Astrocyte (in vitro differentiated cells and primary cell): ENCODE measurements at places on chromosomes 2 and 18.

- peak; percentile 9 for DNase-seq
Measured at GRCh38 chr2:174473796-174474195, 13.0 kb downstream of the GPR155 start.

DNA sequence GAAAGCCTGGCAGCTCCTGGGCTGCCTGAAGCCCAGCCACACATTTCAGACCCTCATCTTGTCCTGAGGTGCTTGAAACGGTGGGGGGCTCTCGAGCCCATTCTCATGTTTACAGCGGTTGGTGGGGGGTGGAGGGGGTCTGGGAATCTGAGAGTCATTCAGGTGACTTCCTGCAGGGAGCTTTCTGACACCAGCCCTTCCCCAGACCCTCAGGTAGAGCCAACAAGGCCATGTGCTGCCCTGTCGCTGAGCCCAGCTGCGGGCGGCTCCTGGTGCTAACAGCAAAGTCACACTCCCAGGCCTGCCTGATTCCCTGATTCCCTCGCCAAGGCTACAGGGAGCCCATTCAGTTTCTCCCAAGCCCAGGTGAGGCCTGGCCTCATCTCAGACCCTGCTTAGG, 324.9 kb upstream of the MEX3C start:
- no peak for DNase-seq

DNA sequence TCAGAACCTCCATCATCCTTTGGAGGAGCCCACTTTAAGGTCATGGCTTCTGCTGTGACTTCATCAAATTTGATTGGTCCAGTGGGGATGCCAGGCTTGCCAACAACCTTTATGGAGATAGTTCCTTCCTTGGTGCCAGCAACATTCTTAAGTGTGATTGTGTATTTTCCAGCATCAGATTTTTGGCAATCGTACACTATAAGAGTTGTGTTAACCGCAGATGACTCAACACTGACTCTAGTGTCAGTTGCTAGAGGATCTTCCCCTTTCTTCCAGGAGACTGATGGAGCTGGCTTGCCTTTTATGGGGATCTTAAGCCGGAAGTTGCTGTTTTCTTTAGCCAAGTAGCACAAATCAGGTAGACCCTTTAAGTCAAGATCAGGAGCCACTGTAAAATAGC, 98.7 kb downstream of the PLEKHA3 start:
- DNase-seq = peak; percentile 90

- DNase-seq = peak; percentile 98
Measured at GRCh38 chr2:191230174-191230573, 15.0 kb upstream of the MYO1B start.

DNA sequence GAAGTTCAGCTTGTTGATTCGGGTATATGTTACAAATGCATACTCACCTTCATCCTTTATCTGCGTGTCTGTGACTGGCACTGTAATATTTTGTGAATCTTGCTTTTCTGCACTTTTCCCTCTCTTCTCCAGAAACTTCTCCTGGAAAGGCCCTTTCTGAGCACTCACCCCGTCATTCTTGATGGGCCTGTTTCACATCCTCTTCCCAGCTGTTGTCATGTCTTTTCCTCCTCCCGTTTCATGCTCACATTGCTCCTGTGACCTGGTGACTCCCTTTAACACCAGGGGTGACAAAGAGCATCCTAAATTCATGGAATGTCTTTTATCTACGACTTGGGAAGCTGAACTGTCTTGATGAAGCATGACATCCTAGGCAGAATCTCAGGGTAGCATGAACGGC, 65.8 kb downstream of the CD8B2 start:
- no peak for DNase-seq

DNA sequence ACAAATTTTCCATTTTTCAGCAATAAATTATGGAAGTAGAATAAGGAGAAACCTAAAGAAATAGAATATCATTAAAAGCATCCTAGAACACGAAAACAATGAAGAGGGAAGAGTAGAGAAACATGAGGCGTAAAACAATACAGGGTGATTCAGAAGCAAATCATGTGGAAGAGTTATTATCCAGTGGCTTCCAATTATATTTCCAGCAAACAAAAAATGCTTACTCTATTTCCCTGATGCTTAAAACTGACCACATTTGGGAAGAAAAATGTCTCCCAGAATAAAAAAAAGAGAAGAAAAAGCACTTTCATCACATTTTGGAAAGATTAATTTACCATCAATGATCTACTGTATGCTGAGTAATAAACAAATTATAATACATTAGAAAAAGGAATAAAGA, 192.6 kb downstream of the CD226 start:
- DNase-seq = peak; percentile 79

DNA sequence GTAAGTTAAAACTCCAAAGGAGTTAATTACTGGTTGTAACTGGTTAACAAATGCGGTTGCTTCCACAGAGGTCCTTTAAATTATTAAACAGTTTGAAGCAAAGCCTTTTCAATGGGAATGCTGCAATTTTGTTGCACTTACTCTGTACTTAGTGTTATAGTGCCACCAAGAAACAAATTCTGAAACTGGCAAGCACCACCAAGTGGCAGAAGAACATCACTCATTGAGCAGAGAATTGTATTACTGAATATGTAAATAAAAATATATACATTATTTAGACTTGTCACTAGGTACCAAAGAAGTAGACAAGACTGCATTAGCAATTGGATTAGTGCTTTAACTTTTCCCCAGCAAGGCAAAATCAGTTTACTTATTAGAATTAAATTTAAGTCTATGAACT, 2.6 kb upstream of the TMEFF2 start:
- no peak for DNase-seq

GRCh38 chr2:138125306-138126288, 161.3 kb downstream of the HNMT start:
- DNase-seq = no peak

- DNase-seq = no peak
Measured at GRCh38 chr2:27822049-27822448, 50.5 kb downstream of the MRPL33 start.

DNA sequence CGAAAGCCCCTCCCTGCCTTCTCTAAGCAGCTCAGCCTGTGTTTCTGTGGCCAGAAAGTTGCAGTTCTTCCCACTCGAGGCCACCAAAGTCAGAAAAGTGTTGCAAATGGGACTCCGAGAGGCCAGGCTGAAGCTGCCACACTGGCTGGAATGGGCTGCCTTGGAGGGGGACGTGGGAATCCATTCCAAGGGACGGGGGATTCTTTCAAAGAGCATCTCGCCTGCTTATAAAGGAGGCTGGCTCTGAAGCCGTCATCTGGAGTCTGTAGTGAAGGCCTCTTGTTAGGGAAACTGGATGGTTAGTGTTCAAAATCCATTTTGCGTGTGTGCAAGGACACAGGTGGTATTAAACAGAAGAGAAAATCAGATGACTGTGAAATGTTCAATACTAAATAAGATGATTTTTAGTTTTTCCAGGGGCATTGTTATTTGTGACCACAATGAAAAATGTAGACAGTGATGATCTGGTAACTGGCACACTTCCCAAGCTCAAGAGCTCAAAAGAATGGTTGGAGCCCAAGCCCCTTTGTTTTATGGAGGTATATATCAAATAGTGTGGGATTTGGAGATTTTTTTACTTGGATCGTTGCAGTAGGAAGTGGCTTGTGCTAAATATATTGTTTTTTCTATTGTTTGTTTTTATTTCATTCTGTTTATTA, 782 bp downstream of the FAM228B start:
- DNase-seq = peak; percentile 47

DNA sequence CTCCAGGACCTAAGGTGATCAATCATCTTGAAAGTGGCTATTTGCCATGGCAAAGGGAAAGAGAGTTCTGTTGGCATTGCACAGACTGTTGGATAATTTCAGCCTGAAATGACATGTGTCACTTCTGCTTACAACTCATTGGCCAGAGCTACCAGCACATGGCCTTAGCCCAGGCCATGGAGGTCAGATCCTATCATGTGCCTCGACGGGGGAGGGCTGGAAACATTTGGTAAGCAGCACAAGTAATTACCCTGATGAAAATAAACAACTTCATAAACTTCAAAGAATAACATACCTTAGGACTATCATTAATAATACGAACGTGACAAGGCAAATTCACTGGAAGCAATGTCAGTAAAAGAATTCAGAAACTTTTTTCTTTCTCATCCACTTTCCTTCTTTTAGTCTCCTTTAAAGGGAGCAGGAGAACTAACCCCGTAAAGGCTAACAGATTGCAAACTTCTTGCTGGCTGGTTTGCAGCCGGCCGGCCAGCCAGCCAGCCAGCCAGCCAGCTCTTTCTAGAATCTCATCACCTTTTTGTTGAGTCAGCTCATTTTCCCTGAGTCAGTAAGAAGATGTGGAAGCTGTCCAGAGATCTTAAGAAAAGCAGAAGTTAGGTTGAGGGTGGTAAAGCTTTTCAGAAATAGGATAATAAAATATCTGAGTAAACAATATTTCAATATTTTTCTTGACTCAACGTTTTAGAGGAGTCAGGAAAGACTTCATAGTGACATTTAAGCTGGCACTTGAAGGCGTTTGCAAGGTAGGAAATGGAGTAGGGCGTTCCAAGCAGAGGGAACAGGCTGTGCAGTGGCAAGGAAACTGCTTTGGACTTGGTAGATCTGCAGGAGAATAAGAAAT, 31.9 kb downstream of the CNRIP1 start:
- DNase-seq = peak; percentile 33

GRCh38 chr2:118312969-118313756, 224.9 kb downstream of the INSIG2 start:
- DNase-seq = no peak
